ENCODE measurements at places on chromosomes 5 and 9.

- DNase-seq: no peak
Measured at GRCh38 chr9:71685394-71685793, 82.9 kb downstream of the CEMIP2 start.

DNA sequence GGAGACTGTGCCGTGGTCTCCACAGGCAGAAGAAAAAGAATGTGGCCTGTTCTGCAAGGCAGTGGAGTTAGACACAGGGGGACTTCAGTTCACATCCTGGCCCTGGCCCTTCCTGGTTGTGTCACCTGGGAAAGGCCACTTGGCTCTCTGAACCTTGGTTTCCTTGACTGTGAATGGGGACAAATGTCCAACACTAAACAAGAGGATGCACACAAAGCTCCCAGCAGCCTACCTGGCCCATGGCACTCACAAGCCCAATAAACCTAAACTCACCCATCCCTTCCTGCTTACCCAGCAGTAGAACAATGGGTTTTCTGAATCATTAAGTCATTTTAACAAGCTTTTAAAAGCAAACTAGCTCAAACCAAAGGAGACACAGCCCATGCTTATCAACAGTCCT lies 103.9 kb downstream of the FRMD3 start:
- DNase-seq: no peak

DNA sequence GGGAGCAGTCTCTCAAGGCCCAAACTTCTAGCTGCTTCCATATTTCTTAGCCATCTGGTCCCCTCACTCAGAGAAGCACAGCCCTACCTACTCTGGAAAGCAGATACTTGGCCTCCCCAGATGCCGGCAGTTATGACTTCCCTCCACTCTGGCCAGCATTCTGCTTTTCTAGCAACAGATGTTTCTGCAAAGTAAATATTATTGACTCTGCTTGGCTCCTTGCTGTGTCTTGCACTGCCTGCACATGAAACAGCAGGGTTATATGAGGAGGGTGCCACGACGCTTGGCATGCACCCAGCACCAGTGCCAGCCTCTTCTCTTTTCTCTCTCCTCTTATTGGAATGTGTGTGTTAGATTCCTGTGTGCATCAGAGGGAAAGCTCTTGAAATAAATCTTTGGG lies 99.7 kb downstream of the ARHGAP26 start:
- DNase-seq: no peak

DNA sequence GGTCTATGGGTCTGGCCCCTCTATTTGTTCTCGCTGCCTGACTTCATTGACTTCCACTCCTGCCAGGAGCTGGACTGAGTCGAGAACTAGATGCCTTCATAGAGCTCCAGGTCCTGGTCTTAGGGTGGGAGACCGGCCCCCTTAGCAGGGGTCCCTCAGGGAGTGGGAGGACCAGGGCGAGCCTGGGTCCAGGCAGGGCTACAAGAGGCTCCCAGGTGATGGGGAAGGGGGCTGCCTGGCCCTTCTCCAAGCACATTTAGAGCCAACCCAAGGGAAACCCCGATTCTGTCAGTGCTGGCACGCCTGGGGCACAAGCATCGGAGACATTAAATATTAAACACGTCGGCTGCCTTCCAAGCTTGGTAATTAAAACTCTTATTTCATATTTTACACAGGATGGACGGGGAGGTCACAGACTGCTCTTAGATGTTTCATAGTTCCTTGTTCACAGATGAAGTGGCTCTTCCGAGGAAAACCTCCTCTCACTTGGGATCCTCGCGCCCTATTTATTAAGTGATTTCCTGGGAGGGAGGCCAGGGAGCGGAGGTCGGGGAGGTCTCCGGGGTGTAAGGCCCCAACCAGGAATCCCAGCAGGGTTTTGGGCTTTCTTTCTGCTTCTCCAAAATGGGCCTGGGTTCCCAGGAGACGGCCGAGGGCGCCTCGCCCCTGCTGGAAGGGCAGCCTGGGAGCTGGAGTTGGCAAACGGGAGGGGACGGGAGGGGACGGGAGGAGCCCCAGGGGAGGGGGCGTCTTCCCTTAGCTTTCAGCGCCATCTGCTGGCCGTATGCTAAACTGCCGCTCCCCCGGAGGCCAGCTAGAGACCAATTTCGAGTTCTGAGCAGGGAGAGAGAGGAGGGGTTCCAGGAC lies 23.4 kb upstream of the ZBTB43 start:
- DNase-seq: no peak

GRCh38 chr5:20463206-20463605 lies 475.2 kb upstream of the CDH18 start:
- DNase-seq: no peak

DNA sequence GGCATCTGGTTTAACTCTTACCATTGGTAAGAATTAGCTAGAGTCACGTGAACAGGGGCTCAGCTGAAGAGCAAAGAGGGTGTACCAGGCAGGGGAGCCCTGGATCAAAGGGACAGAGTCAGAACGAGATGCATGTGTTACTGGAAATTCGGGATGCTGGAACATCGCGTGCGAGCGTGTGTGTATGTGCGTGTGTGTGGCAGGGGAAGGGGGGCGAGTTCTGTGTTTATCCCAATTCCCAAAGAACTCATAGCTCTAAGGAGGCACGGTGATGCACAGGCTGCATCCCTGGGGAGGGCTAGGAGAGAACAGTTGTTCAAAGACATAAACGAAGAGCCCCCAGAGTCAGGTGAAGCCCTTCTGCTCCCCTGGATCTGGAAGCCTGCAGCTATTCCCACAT lies 353.3 kb downstream of the GADD45G start:
- no peak for DNase-seq

DNA sequence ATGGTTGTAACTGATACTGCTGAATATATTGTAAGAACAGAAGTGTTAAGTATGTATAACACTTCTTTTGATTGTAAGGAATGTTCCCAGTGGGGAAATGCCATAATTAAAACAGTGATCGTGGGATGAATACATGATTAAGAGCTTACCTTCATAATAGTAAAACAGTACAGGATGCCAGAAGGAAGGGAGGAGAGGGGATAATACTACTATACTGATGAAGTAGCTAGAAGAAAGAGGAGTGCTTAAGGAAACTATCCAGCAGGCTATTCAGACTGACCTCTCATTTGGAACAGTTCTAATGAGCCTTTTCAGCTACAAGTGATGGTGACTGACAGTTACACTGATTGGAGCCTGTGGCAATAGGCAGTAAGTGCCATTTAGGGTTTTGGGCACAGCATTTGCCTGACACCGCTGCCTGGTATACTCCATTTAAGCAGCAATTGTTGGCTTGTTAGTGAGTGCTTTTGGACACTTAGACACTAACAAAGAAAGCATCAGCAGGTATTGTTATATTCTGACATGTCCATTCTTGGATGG lies 33.8 kb upstream of the KDM4C start:
- DNase-seq: no peak

GRCh38 chr5:178797101-178797521 lies 62.6 kb upstream of the ZNF354B start:
- DNase-seq: no peak

DNA sequence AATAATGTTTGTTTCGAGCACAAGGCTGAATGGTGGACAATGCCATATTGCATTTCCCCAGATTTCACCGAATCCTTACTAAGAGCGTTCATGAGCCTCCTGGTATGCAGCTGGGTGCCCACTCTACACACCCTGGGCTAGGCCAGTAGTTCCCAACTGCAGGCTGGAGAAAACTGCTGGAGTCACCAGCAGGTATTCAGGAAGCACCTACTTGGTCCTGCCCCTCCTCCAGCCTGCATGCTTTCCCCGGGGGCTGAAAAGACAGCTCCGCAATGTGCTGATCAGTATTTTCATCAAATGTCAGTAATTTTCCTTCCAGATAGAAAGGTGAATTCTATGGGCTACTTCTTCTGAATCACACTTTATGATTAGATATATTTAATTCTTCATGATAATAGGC lies 34.4 kb downstream of the SRD5A1 start:
- no peak for DNase-seq
